ENCODE measurements at places on chromosomes 16 and 17.

GRCh38 chr17:55660178-55660886 lies 62.3 kb downstream of the TMEM100 start:
- DNase-seq = no peak

- no peak for DNase-seq
These were observed 6.7 kb downstream of the NR1D1 start for GRCh38 chr17:40093580-40094201.

DNA sequence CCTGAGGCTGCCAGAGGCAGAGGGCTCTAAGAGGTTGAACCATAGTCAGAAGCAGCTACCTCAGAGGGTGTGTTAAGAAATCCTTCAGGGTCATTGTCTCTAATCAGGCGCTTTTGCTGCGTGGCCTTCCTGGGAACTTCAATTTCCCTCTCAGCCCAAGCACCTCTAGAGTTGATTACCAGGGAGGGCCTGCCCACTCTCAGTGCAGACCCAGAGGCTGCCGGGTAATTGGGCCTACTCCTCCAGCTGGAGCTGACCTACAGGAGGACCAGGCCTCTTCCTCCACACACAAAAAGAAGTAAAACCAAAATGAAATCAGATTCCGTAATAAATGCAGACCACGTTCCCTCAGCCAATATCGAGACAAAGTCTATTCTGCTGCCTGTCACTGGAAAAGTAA lies 305.0 kb upstream of the CCL2 start:
- no peak for DNase-seq

GRCh38 chr17:31433811-31434726 lies 42.6 kb downstream of the RAB11FIP4 start:
- no peak for DNase-seq

GRCh38 chr17:81285894-81286293 lies 9.2 kb downstream of the SLC38A10 start:
- DNase-seq = no peak

DNA sequence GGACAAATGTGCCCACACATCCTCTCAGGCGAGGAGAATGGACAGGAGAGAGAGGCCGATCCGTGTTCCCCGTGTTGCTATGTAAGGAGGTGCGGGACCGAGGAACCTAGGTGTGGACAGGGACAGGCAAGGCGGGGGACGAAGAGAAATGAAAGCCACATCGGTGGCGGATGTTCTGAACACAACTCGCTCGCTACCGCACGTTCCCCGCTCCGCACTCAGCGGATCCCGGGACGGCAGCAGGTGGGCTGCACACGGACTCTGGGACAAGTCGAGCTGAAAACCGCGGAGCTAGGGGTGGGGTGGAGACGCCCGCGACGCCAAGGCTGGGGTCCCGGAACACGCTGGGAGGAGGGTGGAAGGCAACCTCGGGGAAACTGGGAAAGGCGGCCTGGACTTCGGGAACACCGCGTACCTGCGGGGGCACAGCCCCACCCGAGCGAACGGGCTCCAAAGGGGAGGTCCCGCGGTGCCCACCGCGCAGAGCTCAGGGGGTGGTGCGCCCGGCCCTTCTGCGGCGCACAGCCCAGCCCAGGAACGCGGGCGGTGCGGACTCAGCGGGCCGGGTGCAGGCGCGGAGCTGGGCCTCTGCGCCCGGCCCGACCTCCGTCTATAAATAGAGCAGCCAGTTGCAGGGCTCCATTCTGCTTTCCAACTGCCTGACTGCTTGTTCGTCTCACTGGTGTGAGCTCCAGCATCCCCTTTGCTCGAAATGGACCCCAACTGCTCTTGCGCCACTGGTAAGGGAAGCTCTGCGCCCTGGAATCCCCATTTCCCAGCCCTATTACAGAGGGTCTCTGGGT lies at the start of gene MT1E:
MT1E (plus strand) TSS at position 642 of the 803 bp plus-strand sequence; CDS start at position 713, 71 bp downstream.
- no peak for DNase-seq

GRCh38 chr16:31477220-31478216 lies 5.4 kb upstream of the SLC5A2 start:
- DNase-seq = no peak

DNA sequence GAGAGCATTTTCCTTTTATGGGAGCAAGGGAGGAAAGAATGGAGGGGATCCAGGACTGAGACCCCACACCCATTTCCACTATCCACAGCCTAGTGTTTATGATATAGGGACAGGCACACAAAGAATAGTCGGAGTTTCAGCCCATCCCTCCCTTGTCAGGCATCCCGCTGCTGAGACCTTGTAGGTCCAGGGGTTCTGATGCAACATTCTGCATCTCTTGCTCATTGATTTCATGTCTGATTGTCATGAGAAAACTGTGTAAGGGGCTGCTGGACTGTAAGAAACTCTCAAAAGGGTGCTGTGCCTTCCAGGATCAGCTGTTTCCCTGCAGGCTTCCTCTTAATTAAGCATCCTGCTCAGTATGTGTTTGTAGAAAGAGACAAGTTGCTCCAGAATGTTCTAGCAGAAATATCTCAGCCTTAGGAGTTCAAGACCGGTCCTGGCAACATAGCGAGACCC lies 5.3 kb upstream of the POLR3E start:
- DNase-seq = no peak

DNA sequence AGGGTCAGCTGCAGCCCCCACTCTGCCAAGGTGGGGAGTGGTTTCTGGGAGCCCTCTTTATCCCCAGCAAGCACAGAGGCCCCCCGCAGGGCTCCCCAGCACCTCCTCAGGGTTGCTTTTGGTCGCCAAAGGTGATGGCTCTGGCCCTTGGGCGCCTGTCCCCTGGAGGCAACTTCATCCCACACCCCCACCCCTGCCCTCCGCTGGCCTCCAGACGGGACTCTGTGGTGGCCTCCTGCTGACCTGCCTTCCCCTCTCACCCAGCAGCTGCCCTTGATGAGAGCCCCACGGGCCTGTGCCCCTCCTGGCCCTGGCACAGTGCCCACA lies 7.8 kb upstream of the RHOT2 start:
- DNase-seq = no peak

- no peak for DNase-seq
These were observed 75.8 kb upstream of the CNTNAP4 start for GRCh38 chr16:76201385-76201784.

DNA sequence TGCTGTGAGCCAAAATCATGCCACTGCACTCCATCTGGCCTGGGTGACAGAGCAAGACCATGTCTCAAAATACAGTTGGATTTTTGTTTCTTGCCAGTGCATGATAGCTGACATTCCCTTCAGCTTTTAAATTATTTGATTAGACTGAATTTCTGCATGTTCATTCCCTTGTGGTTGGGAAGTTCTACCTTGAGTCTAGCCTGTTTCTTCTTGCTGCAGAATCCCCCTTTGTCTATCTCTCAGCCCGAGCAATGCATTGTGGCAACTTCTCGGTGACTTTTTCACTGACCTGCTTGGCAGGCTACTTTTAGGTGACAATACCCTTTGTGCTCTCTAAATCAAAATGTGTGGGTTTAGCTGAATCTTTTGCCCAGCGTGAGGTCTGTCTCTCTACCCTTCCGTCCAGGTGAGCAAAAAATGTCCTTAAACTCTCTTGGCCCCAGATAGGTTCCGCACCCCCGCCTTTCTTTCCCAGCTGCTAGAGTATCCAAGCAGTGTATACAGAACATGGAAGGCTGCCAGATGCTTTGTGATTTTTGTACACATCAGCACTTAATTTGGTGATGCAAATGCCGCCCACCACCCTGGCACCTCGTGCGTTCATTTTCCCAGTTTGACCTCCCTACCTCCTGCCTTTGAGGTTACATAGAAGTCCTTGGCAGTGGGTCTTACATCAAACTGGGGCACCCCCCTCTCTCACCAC lies 130.2 kb downstream of the ABCC6 start:
- DNase-seq = no peak

DNA sequence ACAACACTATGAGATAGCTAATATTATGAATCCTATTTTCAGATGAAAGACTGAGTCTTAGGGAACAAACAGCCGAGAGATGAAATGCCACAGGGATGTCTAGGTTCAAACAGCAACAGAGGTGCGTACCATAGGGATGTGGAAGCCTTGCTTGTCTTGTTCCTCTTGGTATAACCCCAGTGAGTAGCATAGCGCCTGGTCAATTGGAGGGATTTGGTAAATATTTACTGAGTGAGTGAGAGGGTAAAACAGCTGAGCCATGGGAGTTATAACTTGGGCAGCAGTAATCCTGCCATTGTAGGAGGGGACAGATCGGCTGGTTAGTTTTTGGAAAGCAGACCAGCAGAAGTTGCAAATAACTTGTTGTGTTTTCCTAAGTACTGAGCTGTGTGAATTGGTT lies 80.2 kb downstream of the WWOX start:
- no peak for DNase-seq

All from epithelial cell of prostate (primary cell).